ENCODE measurements at places on chromosomes 3 and 15. TPM values are rescaled to one million over a fixed set of nuclear protein-coding genes. Genes with fewer than 3 reads are reported as not detected.

- H3K27me3 ChIP-seq: no peaks in the 10 kb centered on the region
- no peak overlapping the region for H3K27ac ChIP-seq
- no peak overlapping the region for H3K4me3 ChIP-seq
- no peak for DNase-seq
Observed at GRCh38 chr15:85718981-85719380, 75.7 kb downstream of the KLHL25 start.

DNA sequence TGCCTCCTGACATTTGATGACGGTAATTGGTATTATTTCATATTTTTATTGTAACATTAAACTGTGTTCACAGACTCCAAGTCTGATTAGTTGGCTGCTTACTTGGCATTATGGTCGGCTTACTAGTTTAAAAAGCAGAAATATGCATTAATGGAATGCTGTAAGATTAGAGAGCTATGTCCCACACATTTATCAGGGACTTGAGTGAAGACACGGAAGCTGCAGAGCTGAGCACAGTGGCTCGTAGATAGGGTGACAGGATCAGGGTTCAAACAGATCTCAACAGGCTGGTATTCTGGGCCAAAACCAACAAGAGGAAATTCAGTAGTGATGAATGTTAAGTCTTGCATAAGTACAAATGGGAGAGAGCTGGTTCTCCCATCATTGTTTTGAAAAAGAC is 113.8 kb downstream of the ADAMTSL3 start:
- no peaks in the 10 kb centered on the region for H3K4me1 ChIP-seq
- no peak overlapping the region for H3K27ac ChIP-seq
- no peak overlapping the region for H3K4me3 ChIP-seq
- H3K27me3 ChIP-seq: no peaks in the 10 kb centered on the region
- no peaks in the 10 kb centered on the region for H3K36me3 ChIP-seq

The MINDY2 gene
- total RNA-seq: 9.7 TPM

- no peak overlapping the region for H3K4me3 ChIP-seq
- no peaks in the 10 kb centered on the region for H3K4me1 ChIP-seq
- DNase-seq: no peak
- H3K27me3 ChIP-seq: no peaks in the 10 kb centered on the region
Observed at GRCh38 chr3:111143-112069, 85.2 kb upstream of the CHL1 start.

GRCh38 chr3:22933841-22934116 is 269.3 kb upstream of the UBE2E2 start:
- H3K27ac ChIP-seq: no peak overlapping the region
- DNase-seq: no peak
- H3K36me3 ChIP-seq: no peaks in the 10 kb centered on the region
- no peaks in the 10 kb centered on the region for H3K4me1 ChIP-seq
- no peak overlapping the region for H3K4me3 ChIP-seq

GRCh38 chr3:51343918-51344687 is 41.0 kb upstream of the MANF start:
- H3K4me1 ChIP-seq: no peaks in the 10 kb centered on the region
- H3K27ac ChIP-seq: no peak overlapping the region
- H3K27me3 ChIP-seq: peaks cover 3% of the 10 kb centered on the region
- DNase-seq: no peak
- no peaks in the 10 kb centered on the region for H3K36me3 ChIP-seq
- H3K4me3 ChIP-seq: no peak overlapping the region

GRCh38 chr3:52670621-52671521 is 14.8 kb downstream of the PBRM1 start:
- peaks cover 36% of the 10 kb centered on the region for H3K36me3 ChIP-seq
- H3K27me3 ChIP-seq: no peaks in the 10 kb centered on the region
- H3K4me3 ChIP-seq: peak overlapping the region; percentile 64
- H3K4me1 ChIP-seq: peaks cover 33% of the 10 kb centered on the region
- DNase-seq: peak; percentile 39

The WDR49 gene
- total RNA-seq: not detected

- no peaks in the 10 kb centered on the region for H3K36me3 ChIP-seq
- DNase-seq: no peak
- no peak overlapping the region for H3K27ac ChIP-seq
- H3K4me1 ChIP-seq: no peaks in the 10 kb centered on the region
- no peak overlapping the region for H3K4me3 ChIP-seq
Observed at GRCh38 chr15:39110336-39110735, 470.5 kb upstream of the THBS1 start.

DNA sequence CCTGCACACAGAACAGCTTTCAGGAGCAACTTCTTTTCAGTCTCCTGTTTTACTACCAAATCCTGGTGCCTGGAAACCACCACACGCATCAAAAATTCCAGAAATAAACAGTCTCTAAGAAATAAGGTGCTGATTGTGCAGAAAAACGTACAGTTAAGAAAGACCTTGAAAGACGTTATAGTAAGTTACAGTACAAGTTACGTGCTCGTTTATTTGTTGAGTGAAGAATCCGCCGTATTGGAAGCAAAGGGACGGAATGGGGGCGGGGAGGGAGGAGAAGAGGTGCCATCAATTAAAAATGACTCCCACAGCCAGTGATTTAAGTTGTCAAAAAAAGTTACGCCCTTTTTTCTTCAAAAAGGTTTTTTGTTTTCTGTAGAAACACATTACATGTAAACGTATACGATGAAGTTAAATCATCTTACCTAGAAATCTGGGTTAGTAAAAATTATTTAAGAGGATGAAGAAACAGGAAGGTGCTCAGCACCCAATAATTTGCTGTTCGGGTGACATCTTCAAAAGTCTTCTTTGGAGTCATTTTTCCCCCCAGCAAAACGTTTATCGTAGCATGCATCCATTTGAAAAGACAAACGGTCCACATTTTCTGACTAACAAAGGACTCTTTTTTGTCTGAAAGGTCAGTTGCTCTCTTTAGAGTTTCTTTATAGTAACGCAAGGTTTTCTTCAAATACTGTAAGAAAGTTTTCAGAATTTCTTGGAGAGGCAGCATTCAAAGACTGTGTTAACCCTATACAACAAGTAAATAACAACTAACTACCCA is 782 bp upstream of the UACA start:
- peaks cover 51% of the 10 kb centered on the region for H3K27me3 ChIP-seq
- peaks cover 27% of the 10 kb centered on the region for H3K4me1 ChIP-seq
- no peak for DNase-seq
- peak overlapping the region; percentile 79 for H3K4me3 ChIP-seq
- peak overlapping the region; percentile 4 for H3K27ac ChIP-seq

DNA sequence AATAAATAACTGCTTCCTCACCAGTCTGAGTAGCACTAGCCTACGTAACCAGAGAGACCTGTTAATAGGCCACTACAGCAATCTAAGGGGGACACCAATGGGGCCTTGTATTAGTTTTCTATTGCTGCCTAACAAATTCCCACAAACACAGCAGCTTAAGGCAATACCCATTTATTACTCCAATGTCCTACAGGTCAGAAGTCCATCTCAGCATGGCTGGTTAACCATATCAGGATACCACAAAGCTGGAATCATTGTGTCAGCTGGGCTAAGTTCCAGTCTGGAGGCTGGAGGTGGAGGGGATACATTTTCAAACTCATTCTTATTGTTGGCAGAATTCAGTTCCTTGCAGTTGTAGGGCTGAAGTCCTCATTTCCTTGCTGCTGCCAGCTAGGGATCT is 331.9 kb downstream of the ULK4 start:
- H3K4me1 ChIP-seq: no peaks in the 10 kb centered on the region
- H3K27me3 ChIP-seq: no peaks in the 10 kb centered on the region
- H3K27ac ChIP-seq: no peak overlapping the region
- no peak overlapping the region for H3K4me3 ChIP-seq
- no peak for DNase-seq

DNA sequence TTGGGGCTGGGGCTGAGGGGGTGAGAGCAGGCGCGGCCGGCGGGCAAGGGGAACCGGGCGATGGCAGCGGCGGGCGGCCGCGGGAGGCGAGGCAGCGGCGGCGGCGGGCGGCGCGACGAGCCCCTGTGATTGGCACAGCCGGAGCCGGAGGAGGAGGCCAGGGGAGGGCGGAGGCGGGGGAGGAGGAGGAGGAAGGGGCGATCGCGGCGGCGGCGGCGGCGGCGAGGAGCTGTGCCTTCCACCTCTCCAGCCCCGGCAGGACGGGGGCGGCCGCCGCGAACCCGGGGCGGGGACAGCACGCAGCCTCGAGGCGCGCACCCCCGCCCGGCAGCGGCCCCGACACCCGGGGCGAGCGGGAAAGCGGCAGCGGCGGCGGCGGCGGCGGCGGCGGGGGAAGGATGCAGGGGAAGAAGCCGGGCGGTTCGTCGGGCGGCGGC is at the start of gene SLCO3A1:
Gene SLCO3A1, plus strand, starts transcription at position 198 of the 437 bp plus-strand sequence.
- DNase-seq: peak; percentile 62
- H3K27me3 ChIP-seq: peaks cover 9% of the 10 kb centered on the region
- H3K4me1 ChIP-seq: peaks cover 67% of the 10 kb centered on the region
- H3K27ac ChIP-seq: peak within 1 kb of the TSS; percentile 80

DNA sequence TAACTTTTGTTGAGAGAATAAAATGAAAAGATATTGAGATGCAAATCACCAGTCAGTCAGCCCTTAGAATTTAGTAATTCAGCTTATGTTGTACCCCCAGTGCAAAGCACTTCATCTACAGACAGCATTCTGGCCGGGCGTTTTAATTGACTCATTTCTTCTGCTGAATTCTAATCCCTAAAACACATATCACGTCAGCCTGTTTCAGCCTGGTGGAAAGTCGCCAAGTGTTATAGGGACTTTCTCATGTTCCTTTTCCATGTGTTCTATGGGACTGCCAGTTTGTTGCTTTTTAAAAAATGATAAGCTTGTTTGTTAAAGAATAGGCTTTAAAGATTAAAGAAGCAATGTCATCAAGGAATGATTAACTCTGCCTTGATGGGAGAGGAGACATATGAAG is 169.7 kb upstream of the BFSP2 start:
- DNase-seq: no peak
- peaks cover 10% of the 10 kb centered on the region for H3K27me3 ChIP-seq
- H3K36me3 ChIP-seq: no peaks in the 10 kb centered on the region
- no peak overlapping the region for H3K4me3 ChIP-seq

The NMNAT3 gene
- 1.2 TPM for total RNA-seq

GRCh38 chr15:40274350-40275274 is 8.3 kb downstream of the ANKRD63 start:
- H3K4me1 ChIP-seq: peaks cover 5% of the 10 kb centered on the region
- DNase-seq: peak; percentile 83
- H3K27me3 ChIP-seq: peaks cover 31% of the 10 kb centered on the region
- H3K36me3 ChIP-seq: no peaks in the 10 kb centered on the region
- H3K4me3 ChIP-seq: no peak overlapping the region

- no peak for DNase-seq
- peaks cover 8% of the 10 kb centered on the region for H3K27me3 ChIP-seq
- H3K27ac ChIP-seq: no peak overlapping the region
- no peaks in the 10 kb centered on the region for H3K36me3 ChIP-seq
Observed at GRCh38 chr15:40121911-40122638, 13.4 kb upstream of the BMF start.

GRCh38 chr3:114221165-114221880 is 16.1 kb downstream of the ZNF80 start:
- H3K27me3 ChIP-seq: no peaks in the 10 kb centered on the region
- peak; percentile 47 for DNase-seq
- peak overlapping the region; percentile 92 for H3K27ac ChIP-seq
- peak overlapping the region; percentile 46 for H3K4me3 ChIP-seq
- peaks cover 54% of the 10 kb centered on the region for H3K4me1 ChIP-seq

DNA sequence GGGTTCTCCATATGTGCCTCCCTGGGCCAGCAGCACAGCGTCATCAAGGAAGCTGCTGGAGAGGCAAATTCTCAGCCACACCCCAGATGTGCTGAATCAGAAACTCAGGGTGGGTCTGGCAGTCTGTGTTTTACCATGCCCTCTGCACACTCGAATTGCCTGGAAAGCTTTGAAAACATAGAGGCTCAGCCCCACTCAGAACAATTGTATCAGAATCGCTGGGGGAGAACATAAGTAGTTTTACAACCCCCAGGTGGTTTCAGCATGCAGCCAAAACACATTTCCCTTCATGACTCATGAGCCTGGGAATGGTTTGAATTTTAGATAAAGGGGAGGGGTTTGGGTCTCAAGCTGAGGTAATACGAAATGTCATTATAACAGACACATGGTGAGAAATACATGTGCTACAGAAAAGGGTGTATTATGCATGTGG is 9.6 kb downstream of the TGM4 start:
- H3K4me1 ChIP-seq: no peaks in the 10 kb centered on the region
- peaks cover 13% of the 10 kb centered on the region for H3K27me3 ChIP-seq
- no peak for DNase-seq
- H3K4me3 ChIP-seq: no peak overlapping the region
- no peaks in the 10 kb centered on the region for H3K36me3 ChIP-seq

DNA sequence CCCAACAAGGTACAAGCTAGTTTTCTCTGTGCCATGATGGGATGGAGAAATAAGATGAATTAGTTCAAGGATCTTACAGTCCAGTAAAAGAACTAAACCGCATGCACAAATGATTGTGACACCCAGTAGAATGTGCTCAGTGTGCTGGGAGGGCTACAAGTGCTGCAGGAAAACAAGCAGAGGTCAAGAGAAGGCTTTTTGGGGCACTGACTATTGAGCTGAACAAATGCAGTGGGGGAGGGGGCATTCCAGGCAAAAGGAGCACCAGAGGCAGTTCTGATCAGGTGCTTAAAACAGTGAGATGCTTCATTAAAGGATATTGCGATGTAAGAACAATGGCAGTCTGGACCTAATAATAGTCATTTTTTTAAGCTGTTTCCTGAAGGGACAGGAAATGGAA is 6.0 kb downstream of the SLC27A2 start:
- no peak overlapping the region for H3K27ac ChIP-seq
- peaks cover 56% of the 10 kb centered on the region for H3K36me3 ChIP-seq
- no peaks in the 10 kb centered on the region for H3K27me3 ChIP-seq
- DNase-seq: no peak
- H3K4me1 ChIP-seq: peaks cover 66% of the 10 kb centered on the region

GRCh38 chr3:53166781-53167291 is 5.8 kb downstream of the PRKCD start:
- peaks cover 5% of the 10 kb centered on the region for H3K36me3 ChIP-seq
- H3K27me3 ChIP-seq: peaks cover 1% of the 10 kb centered on the region
- peaks cover 64% of the 10 kb centered on the region for H3K4me1 ChIP-seq
- DNase-seq: no peak
- H3K4me3 ChIP-seq: no peak overlapping the region

- DNase-seq: no peak
- H3K27ac ChIP-seq: no peak overlapping the region
- no peaks in the 10 kb centered on the region for H3K4me1 ChIP-seq
- H3K36me3 ChIP-seq: no peaks in the 10 kb centered on the region
- H3K27me3 ChIP-seq: no peaks in the 10 kb centered on the region
Observed at GRCh38 chr3:99321261-99321660, 317.1 kb upstream of the COL8A1 start.

GRCh38 chr3:98536456-98537017 is 4.8 kb downstream of the GPR15 start:
- H3K4me1 ChIP-seq: peaks cover 66% of the 10 kb centered on the region
- H3K27me3 ChIP-seq: no peaks in the 10 kb centered on the region
- peak overlapping the region; percentile 73 for H3K27ac ChIP-seq
- peaks cover 21% of the 10 kb centered on the region for H3K36me3 ChIP-seq
- H3K4me3 ChIP-seq: peak overlapping the region; percentile 70

- no peaks in the 10 kb centered on the region for H3K4me1 ChIP-seq
- H3K27me3 ChIP-seq: peaks cover 3% of the 10 kb centered on the region
- peak; percentile 17 for DNase-seq
- H3K4me3 ChIP-seq: no peak overlapping the region
- no peak overlapping the region for H3K27ac ChIP-seq
Observed at GRCh38 chr3:10945683-10946287, 46.8 kb upstream of the SLC6A1 start.

All from activated T-helper 1 cell treated with anti-CD3 and anti-CD28 coated beads, Interleukin-12 subunit alpha, Interleukin-12 subunit beta, Interleukin-2, Interleukin-4 antibody, amounts not matched to agents 30 ng/mL and 10 ng/mL and 1 ng/mL, durations not matched to agents 14 hours and 24 hours and 36 hours (primary cell).